ENCODE measurements at places on chromosomes 16 and 17.

DNA sequence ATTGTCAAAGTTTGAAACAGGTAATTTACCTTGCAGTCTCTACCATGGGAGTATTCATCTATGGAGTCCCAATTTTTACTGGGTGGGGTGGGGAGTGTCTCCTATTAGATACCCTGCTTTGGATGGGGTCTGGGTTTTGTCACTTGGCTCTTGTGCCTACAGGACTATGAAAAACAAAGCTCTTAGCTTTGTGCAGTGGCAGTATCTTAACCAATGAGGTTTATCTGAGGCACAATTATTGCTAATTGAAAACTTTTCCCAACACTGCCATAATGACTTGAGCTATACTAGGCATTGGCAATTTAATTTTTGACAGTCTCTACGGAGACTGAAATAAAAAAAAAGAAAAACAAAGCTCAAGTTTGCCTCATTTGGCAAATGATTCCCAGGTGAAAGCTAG is 3.8 kb upstream of the ZFP90 start:
- no peak for DNase-seq

- DNase-seq = peak; percentile 61
Observed at GRCh38 chr17:49218941-49219913, 8.7 kb downstream of the ABI3 start.

GRCh38 chr17:72511242-72511641 is 390.4 kb downstream of the SOX9 start:
- no peak for DNase-seq

- no peak for DNase-seq
Observed at GRCh38 chr16:82439678-82440293, 187.0 kb upstream of the CDH13 start.

GRCh38 chr16:9008601-9009260 is 45.0 kb upstream of the USP7 start:
- peak; percentile 84 for DNase-seq

GRCh38 chr16:19132255-19132654 is 18.5 kb downstream of the ITPRIPL2 start:
- no peak for DNase-seq

- DNase-seq = no peak
Observed at GRCh38 chr17:66425756-66426396, 123.5 kb downstream of the PRKCA start.

DNA sequence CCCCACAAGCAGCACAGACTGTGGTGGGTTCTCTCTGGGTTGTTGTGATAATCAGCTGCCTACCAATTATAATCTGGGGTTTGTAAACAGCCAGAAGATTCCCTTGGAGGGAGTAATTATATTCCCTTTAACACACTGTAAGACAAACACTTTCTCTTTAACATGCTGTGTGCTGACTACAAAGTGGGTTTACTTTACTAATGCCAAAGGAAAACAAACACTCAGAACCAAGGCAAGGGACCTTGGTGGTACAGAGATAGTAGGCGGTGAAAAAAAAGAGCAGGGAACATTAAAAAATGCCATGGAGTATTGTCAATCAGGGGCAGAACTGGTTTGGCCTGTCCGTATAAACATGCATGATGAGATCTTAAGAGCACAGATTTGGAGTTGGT is 3.0 kb upstream of the VAT1L start:
- DNase-seq = no peak

DNA sequence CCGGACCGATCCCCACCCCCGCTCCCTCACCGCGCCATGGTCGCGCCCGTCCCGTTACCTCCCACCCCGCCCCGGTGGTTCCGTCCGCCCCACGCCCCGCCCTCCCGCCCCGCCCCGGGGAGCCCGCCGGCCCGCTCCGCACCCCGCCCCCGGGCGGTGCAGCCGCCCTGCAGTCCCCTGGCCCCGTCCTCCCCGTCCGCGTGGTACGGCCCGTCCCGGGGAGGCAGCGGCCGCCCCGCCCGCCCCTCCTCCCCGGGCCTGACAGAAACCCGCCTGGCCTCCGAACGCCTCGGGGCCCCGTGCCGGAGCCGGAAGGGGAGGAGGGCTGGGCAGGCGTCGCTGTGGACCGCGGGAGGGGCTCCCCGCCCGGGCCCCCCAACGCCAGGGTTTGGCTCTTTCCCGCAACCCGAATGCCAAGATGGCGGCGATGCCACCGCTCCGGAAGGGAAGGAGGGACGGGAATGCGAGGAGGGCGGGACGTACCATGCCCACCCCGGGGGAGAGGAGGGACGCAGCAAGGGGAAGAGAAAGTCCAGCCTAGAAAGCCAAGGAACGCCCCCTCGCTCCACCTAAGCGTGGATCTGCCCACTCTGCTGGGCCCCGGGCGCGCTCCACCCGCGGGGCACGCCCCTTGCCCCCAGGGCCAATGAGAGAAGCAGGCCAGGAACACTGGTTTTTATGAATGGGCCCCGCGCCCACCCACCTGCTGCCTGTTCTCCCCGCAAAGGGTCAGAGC is at the start of gene PIP4K2B:
Gene PIP4K2B (minus strand): TSS at position 56 of the 736 bp plus-strand sequence. CDS start 132 bp downstream, outside the sequence.
- peak; percentile 93 for DNase-seq

- DNase-seq = no peak
Observed at GRCh38 chr16:23807028-23807427, 28.8 kb upstream of the PRKCB start.

- no peak for DNase-seq
Observed at GRCh38 chr17:7825206-7825990, 8.6 kb upstream of the KDM6B start.

DNA sequence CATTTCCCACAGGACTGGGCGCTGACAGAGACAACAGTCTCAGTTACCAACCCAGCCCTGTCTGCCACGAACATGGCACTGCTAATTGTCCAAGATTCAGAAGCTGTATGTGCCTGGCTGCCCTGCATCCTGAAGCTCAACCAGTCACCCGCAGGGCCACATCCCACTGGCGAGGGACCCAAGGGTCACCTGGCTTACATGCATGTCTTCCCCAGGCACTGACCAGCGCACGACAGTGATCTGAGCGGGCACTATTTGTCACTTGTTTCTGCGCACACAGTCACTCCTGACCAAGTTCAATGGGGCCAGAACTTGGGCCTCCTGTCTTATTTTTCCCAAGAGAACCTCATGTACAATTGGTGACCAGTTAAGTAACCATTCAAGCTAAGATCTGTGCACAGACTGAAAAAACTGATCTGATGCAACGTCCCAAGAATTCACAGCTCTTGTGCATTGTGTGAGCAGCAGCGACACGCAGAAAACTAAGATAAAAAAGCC is 13.1 kb downstream of the USP7 start:
- DNase-seq = no peak

DNA sequence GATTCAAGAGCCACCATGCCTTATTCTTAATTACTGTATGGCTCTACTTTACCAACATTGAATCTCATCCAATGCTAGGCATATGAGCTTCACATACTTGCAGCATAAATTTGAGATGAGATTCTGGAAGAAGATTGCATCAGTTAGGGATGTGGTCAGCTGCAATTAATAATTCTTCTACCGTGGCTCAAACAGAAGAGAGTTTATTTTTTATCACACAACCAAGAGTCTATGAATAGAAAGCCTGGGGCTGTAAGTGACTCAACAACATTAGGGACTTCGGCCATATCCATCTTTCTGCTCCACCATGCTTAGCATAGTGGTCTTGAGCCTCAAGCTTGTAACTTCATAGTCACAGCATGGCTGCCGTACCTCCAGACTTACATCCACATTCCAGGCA is 179.4 kb upstream of the IRX6 start:
- DNase-seq = no peak

DNA sequence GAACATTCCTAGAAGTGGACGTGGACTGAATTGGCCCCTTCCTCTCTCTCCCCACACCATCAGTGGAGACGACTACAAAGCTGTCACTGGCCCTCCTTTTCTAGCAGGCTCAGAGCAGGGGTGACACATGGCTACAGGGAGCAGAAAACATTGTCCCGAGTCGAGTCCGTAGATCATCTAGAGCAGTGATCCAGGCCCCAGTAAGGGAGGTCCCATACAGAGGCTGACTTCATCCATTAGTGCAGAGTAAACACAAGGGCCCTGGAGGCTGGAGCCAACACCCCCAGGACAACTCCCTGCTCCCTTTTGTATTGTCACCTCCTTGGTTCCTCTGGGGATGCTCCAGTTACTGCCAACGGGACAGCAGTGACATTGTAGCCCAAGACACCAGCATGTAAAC is 130.7 kb downstream of the CMIP start:
- no peak for DNase-seq

GRCh38 chr16:65125322-65125721 is 3.5 kb upstream of the CDH11 start:
- no peak for DNase-seq

GRCh38 chr17:18167421-18167820 is 16.2 kb upstream of the ALKBH5 start:
- DNase-seq = no peak

DNA sequence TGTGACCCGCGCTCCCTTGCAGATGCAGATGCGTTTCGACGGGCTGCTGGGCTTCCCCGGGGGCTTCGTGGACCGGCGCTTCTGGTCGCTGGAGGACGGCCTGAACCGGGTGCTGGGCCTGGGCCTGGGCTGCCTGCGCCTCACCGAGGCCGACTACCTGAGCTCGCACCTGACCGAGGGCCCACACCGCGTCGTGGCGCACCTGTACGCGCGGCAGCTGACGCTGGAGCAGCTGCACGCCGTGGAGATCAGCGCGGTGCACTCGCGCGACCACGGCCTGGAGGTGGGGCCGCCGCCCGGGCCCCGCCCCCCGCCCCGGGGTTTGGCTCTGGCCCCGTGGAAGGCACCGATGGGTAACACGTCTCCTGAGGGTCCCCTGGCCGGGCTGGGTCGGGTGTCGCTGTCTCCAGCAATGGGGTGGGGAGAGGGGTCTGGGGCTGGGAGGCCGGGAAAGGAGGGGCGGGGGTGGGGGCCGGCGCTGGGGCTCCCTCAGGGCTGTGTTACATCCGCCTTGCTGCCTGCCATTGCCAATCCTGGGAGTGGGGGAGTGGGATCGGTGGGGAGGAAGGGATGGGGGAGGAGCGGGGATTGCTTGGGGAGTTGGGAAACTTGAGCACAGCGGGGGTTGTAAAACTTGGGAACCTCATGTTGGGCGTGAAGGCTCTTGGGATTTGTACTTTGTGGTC is 737 bp downstream of the NUDT16L1 start:
- peak; percentile 58 for DNase-seq

GRCh38 chr17:48631693-48632578 is 5.8 kb upstream of the HOXB9 start:
- DNase-seq = no peak

- peak; percentile 28 for DNase-seq
Observed at GRCh38 chr17:64202683-64203344, 60.2 kb downstream of the TEX2 start.

- DNase-seq = no peak
Observed at GRCh38 chr17:71741836-71742235, 379.0 kb upstream of the SOX9 start.

GRCh38 chr17:35142467-35142796 is 329 bp upstream of the NLE1 start:
- DNase-seq = no peak

GRCh38 chr17:41536741-41537613 is 8.9 kb upstream of the KRT19 start:
- DNase-seq = no peak

DNA sequence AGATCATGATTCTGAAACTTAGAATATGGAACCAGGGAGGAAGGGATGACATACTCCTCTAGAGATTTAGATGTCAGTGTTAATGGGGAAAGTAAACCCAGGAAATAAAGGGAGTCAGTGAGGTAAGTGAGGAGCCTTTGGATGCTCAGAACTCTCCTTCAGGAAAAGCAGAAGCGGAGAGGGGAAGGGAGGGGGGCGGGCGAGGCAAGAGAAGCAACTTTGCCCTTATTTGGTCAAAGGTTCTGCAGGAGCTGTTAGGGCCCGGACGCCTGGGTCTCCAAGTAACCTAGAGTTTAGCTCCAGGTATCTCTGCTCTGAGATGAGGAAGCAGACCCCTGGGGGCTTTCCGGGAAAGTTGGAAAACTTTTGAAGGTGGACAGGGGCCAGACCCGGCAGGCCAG is 1.3 kb downstream of the PFN1 start:
- DNase-seq = no peak

DNA sequence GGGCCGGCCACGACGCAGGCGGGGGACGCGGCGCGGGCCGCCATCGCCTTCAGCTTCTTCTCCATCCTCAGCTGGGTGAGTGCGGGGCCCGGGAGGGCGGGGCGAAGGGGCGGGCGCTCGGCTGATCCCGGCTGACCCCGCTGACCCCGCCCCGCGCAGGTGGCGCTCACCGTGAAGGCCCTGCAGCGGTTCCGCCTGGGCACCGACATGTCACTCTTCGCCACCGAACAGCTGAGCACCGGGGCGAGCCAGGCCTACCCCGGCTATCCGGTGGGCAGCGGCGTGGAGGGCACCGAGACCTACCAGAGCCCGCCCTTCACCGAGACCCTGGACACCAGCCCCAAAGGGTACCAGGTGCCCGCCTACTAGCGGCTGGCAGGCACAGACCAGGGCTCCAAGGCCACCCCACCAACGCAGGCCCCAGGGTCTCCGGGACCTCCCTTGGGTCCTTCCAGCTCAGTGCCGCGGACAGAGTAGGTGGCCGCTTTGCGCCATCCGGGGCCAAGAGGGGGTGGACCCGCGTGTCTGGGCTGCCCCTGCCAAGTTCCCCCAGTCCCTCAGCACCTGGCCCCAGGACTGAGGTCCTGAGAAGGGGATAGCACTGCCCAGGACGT is 3.0 kb downstream of the SYNGR3 start:
- peak; percentile 28 for DNase-seq

DNA sequence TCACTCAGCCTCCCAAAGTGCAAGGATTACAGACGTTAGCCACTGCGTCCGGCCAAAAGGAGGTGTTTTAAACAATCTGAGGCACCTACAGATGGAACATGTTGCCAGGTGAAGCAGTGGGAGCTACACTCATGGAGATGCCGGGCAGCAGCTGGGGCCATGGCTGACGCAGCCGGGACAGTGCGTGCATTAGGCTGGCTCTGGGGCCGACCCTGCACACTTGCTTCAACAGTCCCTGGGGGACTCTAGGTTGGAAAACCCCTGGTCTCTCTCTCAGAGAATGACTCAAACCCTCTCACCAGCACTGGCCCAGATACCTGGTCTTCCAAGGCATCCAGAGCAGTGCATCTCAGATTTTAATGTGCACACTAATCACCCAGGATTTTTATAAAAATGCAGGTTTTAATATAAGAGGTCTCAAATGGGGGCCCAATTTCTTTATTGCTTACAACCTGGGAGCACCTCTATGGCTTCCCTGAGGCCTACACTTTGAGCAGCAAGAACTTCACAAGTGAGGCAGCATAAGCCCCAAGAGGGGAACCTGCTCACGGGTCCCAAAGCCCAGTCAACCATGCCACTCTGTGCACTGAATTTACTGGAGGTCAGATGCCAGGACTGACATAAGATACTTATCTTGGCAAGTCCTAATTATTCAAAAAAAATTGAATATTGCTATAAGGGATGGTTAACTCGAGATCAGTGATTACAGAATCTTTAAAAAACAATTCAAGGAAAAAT is 70.8 kb upstream of the TRAP1 start:
- DNase-seq = no peak

DNA sequence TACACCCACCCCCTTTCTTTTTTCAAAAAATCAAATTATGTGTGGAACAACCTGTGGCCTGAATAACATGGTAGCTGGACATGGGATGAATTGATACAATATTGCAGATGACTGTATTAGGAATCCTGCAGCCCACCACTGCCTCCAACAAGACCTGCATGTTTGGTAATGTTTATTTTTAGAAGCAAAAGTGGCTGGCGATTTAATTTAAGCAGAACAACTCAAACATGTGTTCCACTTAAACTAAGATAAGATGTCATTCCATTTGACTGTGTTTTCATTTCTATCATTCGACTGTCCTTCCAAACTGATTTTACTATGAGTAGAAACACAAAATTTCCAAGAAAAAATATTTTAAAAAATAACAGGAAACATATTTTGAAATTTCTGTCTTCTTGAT is 10.1 kb upstream of the DHRS7C start:
- DNase-seq = no peak
